Occipital lobe (tissue), 3 donors: ENCODE measurements at places on chromosomes 3 and 15. TPM values are rescaled to one million over a fixed set of nuclear protein-coding genes. Genes with fewer than 3 reads are reported as not detected.

DNA sequence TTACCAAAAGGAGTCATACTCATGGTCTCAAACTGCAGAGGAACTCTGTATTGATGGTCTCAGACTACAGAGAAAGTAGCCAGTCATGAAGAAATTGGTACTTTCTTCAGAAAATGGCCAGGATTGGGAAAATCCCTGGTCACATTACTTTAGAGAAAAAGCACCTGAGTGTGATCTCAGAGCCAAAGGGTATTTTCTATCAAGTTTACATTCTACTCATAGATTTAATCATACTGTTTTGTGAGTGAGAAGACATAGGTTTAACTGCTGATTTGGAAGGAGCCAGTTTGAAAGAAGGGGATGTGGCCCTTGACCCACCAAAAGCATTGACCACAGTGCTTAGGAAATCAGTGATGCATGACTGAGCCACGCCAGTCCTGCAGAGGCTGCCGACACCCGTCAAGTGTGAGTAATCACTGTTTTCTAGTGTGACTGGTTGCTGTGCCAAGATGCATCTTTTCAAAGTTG, 203.6 kb downstream of the AKAP13 start:
- DNase-seq: no peak

GRCh38 chr3:71247221-71247957, 336.1 kb downstream of the FOXP1 start:
- DNase-seq: no peak

GRCh38 chr15:28955993-28956421, 70.2 kb downstream of the APBA2 start:
- no peak for DNase-seq

DNA sequence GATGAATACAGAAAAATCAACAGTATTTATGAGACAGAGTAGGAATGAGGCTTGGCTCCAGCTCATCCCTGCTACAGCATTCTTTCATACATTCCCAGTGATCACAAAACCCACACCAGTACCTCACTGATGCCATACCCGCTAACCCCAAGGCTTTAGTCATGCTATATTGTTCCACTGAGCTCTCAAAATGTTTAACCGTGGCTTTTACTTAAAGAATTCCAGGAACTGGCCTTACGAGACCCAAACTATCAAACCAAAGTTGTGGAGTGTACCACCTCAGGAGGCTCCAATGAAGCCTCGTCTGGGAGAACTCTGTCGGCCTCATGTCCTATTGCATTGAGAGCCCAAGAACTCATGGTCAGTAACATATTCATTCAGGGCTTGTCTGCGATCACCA, 278.9 kb downstream of the ULK4 start:
- no peak for DNase-seq

GRCh38 chr3:59542276-59542675, 492.5 kb upstream of the CFAP20DC start:
- DNase-seq: no peak

- DNase-seq: no peak
Measured at GRCh38 chr3:188298585-188298984, 144.6 kb downstream of the LPP start.

GOLGA8J gene
- total RNA-seq: not detected

IL5RA gene
- total RNA-seq: 0.78 TPM

HYAL1 gene
- 0.16 TPM for total RNA-seq

BNC1 gene
- total RNA-seq: 0.16 TPM

SUMF1 gene
- 36.8 TPM for total RNA-seq
